ENCODE measurements at places on chromosomes 12 and 14.

DNA sequence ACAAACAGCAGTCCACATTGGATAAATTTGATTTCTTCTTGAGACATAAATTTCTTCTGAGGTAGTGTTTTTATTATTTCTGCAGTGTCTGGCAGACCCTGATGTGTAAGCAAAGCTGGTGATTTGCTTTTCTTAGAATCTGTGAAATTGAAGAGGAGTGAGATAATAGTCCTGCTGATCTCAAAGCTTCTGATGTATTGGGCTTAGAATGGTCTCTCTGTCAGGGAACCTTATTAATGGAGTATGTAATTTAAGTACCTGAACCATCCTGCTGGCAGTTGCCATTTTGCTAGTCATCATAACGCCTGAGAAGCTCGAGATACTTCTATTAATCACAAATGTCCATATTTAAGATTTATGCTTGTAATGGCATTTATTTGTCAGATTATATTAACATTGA, 464.5 kb upstream of the PRICKLE1 start:
- DNase-seq = no peak

DNA sequence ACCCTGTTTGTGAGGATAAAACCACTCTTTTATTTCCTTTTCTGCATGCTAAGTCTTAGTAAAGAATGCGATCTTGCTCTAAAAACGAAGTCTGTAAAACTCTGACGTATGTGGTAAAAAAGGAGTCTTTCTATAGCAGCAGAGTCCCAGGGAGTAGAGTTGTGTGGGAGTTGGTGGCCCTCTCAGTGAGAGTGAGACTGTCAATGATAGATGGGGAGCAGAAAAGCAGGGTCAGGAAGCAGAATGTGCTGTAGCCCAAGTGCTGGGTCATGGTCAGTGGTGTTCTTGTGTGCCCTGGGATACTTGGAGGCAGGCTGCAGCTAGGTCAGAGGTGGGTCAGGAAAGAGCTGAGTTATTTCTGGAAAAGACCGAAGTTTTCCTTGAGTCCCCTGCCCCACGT, 20.3 kb upstream of the GPR33 start:
- no peak for DNase-seq

- DNase-seq = no peak
Measured at GRCh38 chr14:75470238-75470797, 42.5 kb downstream of the JDP2 start.

- peak; percentile 16 for DNase-seq
Measured at GRCh38 chr12:92065018-92065499, 80.6 kb downstream of the BTG1 start.

- DNase-seq = peak; percentile 93
Measured at GRCh38 chr12:106865683-106866082, 90.0 kb upstream of the TMEM263 start.

All from trophoblast cell (in vitro differentiated cells and primary cell).